Activated CD8-positive, alpha-beta T cell treated with anti-CD3 and anti-CD28 coated beads for 36 hours (primary cell): ENCODE measurements at places on chromosomes 13 and 19.

- no peak for DNase-seq
These were observed 416 bp upstream of the DOCK9 start for GRCh38 chr13:98978280-98978679.

DNA sequence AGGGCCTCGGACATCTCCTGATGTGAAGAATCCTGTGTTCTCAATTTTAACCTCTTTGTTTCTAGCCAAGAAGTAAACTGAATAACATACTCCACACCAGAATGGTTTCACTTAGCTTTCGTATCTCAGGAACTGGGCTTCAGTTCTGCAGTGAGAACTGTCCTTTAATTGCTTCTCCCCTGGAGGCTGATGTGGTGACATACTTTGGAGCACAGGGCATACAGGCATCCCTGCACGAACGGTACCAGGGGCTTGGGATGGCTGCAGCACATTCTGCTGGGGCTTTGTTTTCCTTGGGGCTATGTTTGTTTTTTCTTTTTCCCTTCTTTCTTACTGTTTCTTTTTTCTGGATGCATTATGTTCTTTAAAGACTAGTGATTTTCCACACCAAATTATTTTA, 230.5 kb downstream of the TM9SF2 start:
- DNase-seq: no peak

- DNase-seq: no peak
These were observed 5.6 kb upstream of the CCDC70 start for GRCh38 chr13:51856027-51856736.

DNA sequence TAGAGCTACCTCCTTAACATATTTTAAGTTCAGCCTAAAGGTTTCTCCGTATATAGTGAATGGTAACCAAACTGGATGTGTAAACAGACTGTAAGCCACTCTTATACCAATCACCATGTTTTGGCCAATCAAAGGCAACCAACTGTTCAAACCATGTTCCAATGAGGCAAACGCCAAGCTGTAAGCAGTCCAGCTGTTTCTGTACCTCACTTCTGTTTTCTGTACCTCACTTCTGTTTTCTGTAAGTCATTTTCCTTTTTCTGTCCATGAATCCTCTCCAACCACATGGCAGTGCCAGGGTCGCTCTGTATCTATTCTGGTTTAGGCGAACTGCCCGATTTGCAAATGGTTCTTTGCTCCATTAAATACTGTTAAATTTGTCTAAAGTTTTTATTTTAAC, 24.4 kb downstream of the COMMD6 start:
- no peak for DNase-seq

DNA sequence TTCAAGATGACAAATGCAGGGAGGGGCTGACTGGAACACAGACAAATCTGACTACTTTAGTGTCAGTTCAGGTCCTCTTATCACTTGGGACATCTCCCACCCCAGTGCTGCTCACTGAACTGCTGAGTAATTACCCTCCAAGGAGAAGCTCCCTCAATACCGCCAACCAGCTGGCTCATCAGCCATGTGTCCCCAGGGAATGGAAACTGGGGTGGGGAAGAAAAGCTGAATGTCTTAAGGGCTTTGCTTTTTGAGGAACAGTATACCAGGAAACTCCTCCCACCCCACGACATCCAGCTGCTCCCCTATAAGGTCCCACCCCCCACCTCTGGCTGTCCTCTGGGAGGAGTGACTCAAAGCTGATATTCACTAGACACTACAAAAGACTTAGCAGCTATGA, 2.0 kb downstream of the ZNF823 start:
- DNase-seq: peak; percentile 26
